Lung (tissue), 17 donors: ENCODE measurements at places on chromosomes 4 and X. TPM values are rescaled to one million over a fixed set of nuclear protein-coding genes. Genes with fewer than 3 reads are reported as not detected.

- H3K27ac ChIP-seq = no peak overlapping the region
- DNase-seq = no peak
- H3K36me3 ChIP-seq = no peaks in the 10 kb centered on the region
- H3K4me3 ChIP-seq = no peak overlapping the region
Observed at GRCh38 chrX:19381326-19381725, 37.6 kb downstream of the PDHA1 start.

DNA sequence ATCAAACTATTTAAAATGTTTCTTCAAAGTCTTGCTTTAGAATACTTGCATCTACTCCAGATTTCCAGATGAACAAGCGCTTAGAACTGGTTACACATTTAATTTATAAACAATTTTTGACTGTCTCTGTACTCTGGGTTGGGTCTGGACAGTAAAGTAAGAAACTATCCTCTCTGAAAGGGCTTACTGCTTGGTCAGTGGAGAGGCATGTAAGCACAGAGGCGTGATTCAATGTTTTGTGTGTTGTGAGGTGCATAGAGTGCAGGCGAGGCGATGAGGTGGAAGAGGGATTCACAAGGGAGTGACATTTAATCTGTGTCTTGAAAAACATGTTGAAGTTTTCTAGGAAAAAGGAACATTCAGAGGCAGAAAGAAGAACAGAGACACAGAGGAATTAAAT, 231.4 kb downstream of the VEGFC start:
- H3K27ac ChIP-seq = no peak overlapping the region
- H3K36me3 ChIP-seq = no peaks in the 10 kb centered on the region
- H3K27me3 ChIP-seq = no peaks in the 10 kb centered on the region
- H3K4me1 ChIP-seq = peaks cover 7% of the 10 kb centered on the region

- peak; percentile 24 for DNase-seq
- no peaks in the 10 kb centered on the region for H3K4me1 ChIP-seq
- H3K27me3 ChIP-seq = no peaks in the 10 kb centered on the region
- no peaks in the 10 kb centered on the region for H3K36me3 ChIP-seq
Observed at GRCh38 chrX:76454456-76454927, 27.0 kb downstream of the MAGEE1 start.

DNA sequence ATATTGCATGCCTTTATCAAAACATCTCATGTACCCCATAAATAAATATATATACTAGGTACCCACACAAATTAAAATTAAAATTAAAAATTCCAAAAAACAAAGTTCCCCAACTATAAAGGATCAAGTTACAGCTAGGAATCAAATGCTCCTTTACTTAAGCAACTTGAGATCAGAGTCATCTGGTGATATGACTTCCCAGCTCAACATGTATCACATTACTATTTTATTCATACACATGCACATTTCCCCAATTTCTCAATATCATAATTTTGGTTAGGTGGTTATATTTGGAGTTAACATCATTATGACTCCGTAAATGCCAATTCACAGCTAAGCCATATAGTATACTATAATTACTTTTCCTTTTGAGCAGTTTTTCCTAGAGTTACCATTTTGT, 60.9 kb downstream of the CLOCK start:
- no peak overlapping the region for H3K4me3 ChIP-seq
- H3K27ac ChIP-seq = no peak overlapping the region
- H3K36me3 ChIP-seq = peaks cover 9% of the 10 kb centered on the region
- no peaks in the 10 kb centered on the region for H3K27me3 ChIP-seq
- H3K4me1 ChIP-seq = peaks cover 2% of the 10 kb centered on the region
- no peak for DNase-seq

- H3K4me1 ChIP-seq = no peaks in the 10 kb centered on the region
- no peak overlapping the region for H3K4me3 ChIP-seq
- no peak for DNase-seq
- H3K36me3 ChIP-seq = no peaks in the 10 kb centered on the region
- H3K27ac ChIP-seq = no peak overlapping the region
Observed at GRCh38 chrX:1506916-1507315, 30.1 kb downstream of the P2RY8 start.

GRCh38 chrX:13755254-13755653, 20.7 kb downstream of the OFD1 start:
- H3K27ac ChIP-seq = no peak overlapping the region
- H3K27me3 ChIP-seq = no peaks in the 10 kb centered on the region
- H3K4me1 ChIP-seq = no peaks in the 10 kb centered on the region
- DNase-seq = no peak
- H3K36me3 ChIP-seq = peaks cover 6% of the 10 kb centered on the region
- no peak overlapping the region for H3K4me3 ChIP-seq

DNA sequence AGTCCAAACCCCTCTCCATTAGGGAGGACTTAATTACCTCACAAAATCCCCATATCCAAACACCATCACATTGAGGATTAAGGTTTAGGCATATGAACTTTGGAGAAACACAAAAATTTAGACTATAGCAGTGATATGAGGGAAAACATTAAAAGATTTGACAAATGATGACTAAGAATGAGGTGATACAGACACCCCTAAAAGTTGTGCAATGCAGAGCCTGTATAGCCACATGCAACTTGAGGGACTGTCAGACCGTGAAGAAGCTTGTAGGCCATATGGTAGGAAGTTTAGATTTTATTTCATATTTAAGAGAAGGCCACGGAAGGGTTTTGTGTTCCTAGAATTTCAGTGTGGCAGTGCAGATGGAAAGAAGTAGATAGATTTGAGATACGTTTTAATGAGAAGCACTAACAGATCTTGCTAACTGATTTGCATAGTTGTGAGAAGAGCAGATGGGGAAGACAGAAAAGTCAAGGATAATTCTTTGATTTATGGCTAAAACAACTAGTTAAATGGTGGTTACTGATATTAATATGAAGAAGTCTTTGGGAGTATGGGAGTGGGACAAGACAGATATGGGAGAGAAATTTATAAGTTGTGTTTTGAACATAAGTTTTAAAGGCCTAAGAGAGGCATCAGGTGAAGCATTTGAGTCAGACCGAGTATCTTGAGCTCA, 5.5 kb upstream of the FIP1L1 start:
- no peak for DNase-seq
- H3K4me3 ChIP-seq = no peak overlapping the region
- peaks cover 16% of the 10 kb centered on the region for H3K27me3 ChIP-seq
- H3K36me3 ChIP-seq = no peaks in the 10 kb centered on the region
- H3K4me1 ChIP-seq = no peaks in the 10 kb centered on the region
- H3K27ac ChIP-seq = no peak overlapping the region

GRCh38 chr4:26288355-26288909, 32.4 kb upstream of the RBPJ start:
- no peak for DNase-seq
- H3K4me3 ChIP-seq = no peak overlapping the region
- H3K27me3 ChIP-seq = no peaks in the 10 kb centered on the region
- H3K36me3 ChIP-seq = no peaks in the 10 kb centered on the region
- peaks cover 14% of the 10 kb centered on the region for H3K4me1 ChIP-seq
- H3K27ac ChIP-seq = no peak overlapping the region

DNA sequence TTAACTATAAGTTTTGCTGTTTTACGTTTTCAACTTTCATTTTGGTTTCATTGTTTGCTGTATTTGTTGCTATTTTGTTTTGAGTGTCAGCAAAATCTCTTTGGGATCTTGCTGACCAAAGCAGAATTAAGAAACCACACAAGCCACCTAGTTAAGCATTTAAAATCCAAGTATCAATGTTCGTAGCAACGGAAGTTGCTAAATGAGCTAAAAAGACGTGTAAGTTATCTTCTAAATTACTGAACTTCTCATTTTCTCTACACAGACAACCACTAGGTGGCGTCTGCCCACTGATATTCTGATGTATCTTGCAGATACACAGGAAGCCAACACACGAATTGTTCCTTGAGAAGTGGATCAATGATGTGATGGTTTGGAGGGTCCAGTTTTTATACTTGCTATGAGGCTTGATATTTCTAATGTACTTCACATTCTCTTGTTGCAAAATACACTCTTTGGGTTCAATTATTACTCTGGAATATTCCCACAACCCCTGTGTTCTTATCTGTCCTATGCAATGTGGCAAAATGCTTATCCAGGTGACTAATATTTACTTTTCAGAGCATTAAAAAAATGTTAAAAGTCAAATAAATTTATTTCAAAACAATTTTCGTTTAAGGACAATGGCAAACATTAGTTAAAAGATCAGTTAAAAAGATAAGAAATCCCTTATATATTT, 250.5 kb downstream of the TECRL start:
- H3K27me3 ChIP-seq = no peaks in the 10 kb centered on the region
- no peaks in the 10 kb centered on the region for H3K36me3 ChIP-seq
- no peaks in the 10 kb centered on the region for H3K4me1 ChIP-seq
- no peak overlapping the region for H3K27ac ChIP-seq
- DNase-seq = peak; percentile 84

GRCh38 chr4:56723659-56724230, 42.6 kb upstream of the HOPX start:
- no peaks in the 10 kb centered on the region for H3K27me3 ChIP-seq
- no peak for DNase-seq
- no peaks in the 10 kb centered on the region for H3K36me3 ChIP-seq

DNA sequence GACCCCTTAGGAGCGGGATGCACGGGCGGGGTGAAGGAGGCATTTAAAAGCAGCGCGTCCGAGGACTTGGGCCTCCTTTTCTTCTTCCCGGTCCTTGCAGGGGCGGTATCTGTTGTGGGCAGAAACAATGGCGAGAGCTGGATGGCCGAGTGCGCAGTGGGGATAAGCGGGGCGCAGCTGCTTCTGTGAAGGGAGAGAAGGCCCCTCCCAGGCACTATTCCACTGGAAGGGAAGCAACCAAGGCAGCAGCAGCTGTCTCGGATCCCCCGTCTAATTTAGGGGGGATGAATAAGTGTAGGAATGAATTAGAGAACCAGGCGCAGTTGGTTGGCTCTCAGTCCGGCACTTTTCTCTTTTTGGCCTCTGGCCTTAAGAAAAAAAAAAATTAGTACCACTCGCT, 995 bp downstream of the SMARCA5 start:
- peaks cover 9% of the 10 kb centered on the region for H3K4me1 ChIP-seq
- H3K27ac ChIP-seq = peak overlapping the region; percentile 99

GRCh38 chr4:119663160-119663788, 34.7 kb upstream of the PDE5A start:
- peaks cover 55% of the 10 kb centered on the region for H3K4me1 ChIP-seq
- H3K27ac ChIP-seq = no peak overlapping the region
- no peak overlapping the region for H3K4me3 ChIP-seq
- H3K27me3 ChIP-seq = no peaks in the 10 kb centered on the region
- H3K36me3 ChIP-seq = no peaks in the 10 kb centered on the region

DNA sequence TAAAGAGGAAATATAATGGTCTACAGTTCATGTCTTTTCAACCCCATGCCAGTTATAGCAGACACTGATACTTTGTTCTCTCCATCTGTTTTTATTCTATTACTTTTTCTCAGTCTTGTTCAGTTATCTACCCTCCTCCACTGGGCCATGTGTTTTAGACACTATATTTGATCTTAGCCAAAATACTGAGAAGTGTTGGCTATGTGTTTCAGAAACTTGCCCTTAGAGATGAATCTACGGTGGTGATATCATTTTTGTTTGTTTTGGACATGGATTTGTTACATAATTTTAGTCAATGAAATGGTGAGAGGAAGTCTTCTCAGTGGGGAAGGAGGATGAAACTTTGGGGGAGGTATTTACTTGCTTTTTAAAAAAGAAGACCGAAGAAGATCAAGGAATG, 211.5 kb upstream of the DDX53 start:
- H3K27me3 ChIP-seq = no peaks in the 10 kb centered on the region

GRCh38 chr4:158721680-158722079, 1.5 kb downstream of the PPID start:
- H3K4me3 ChIP-seq = no peak overlapping the region
- H3K4me1 ChIP-seq = peaks cover 3% of the 10 kb centered on the region
- H3K27ac ChIP-seq = no peak overlapping the region
- DNase-seq = no peak
- peaks cover 25% of the 10 kb centered on the region for H3K36me3 ChIP-seq

GRCh38 chr4:89579771-89580170, 257.2 kb downstream of the SNCA start:
- no peak for DNase-seq
- no peak overlapping the region for H3K27ac ChIP-seq
- no peak overlapping the region for H3K4me3 ChIP-seq
- no peaks in the 10 kb centered on the region for H3K27me3 ChIP-seq
- no peaks in the 10 kb centered on the region for H3K36me3 ChIP-seq
- no peaks in the 10 kb centered on the region for H3K4me1 ChIP-seq

DNA sequence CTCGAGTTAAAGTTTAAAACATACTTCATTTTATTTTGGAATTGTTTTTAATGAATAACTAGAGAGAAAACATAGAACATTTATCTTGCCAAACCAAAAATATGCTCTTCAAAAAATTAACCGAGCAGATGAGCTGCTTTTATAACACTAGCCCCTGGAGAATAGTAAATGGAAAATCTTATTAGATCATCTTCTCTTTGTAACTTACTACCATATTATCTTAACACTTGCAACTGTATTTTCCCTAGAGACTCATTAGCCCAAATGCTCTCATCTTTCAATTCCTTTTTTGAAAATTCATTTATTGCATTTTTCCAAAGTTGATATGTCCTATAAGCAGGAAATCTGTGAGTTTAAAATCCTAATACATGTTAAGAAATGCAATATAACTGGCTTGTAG, 143.3 kb downstream of the CAMK2D start:
- H3K27me3 ChIP-seq = no peaks in the 10 kb centered on the region
- no peak overlapping the region for H3K27ac ChIP-seq
- H3K36me3 ChIP-seq = no peaks in the 10 kb centered on the region

- no peak overlapping the region for H3K4me3 ChIP-seq
- no peaks in the 10 kb centered on the region for H3K4me1 ChIP-seq
- H3K27ac ChIP-seq = no peak overlapping the region
- no peaks in the 10 kb centered on the region for H3K27me3 ChIP-seq
Observed at GRCh38 chr4:96134806-96135205, 294.9 kb downstream of the PDHA2 start.

GRCh38 chr4:170675568-170676262, 586.0 kb upstream of the AADAT start:
- no peak overlapping the region for H3K4me3 ChIP-seq
- no peaks in the 10 kb centered on the region for H3K27me3 ChIP-seq
- no peaks in the 10 kb centered on the region for H3K36me3 ChIP-seq
- no peaks in the 10 kb centered on the region for H3K4me1 ChIP-seq

GRCh38 chrX:153304988-153305736, 16.4 kb downstream of the PNMA6F start:
- no peaks in the 10 kb centered on the region for H3K4me1 ChIP-seq
- DNase-seq = no peak

DNA sequence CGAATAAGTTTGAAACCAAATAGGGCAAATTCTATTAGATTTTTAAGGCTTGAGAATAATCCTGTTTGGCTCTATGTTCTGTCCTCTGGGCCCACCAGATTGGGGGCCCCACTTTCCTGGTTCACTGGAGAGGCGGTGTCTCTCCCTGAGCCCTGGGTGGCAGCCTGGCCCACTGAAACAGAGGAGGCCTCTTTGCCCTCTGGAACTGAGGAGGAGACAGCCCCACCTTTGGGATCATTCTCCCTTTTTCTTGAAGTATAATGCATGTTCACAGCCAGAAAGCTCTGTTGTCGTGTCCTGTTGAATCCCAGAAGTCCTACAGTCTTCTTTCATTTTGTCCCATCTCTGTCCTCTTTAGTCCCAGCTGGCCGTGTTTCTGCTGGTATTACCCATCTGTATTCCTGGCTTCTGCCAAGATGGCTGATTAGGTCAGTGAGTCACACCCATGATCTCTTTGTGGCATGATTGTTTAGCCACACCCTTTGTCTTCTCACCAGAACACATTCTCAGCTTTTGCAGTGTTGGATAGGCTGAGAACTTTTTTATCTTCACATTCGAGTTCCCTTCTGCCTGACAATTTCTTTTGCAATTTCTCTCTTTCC, 8.1 kb upstream of the TBC1D25 start:
- H3K4me3 ChIP-seq = no peak overlapping the region
- peak overlapping the region; percentile 54 for H3K27ac ChIP-seq
- no peak for DNase-seq
- no peaks in the 10 kb centered on the region for H3K27me3 ChIP-seq

The FNIP2 gene
- 57.4 TPM for total RNA-seq

The RTL9 gene
- 0.34 TPM for total RNA-seq

The CFI gene
- 150 TPM for total RNA-seq

The FHDC1 gene
- total RNA-seq = 11.7 TPM

The RAP2C gene
- total RNA-seq = 20.1 TPM
